Stimulated activated CD4-positive, alpha-beta T cell treated with anti-CD3 and anti-CD28 coated beads, Interleukin-4, amount 100 ng/mL, for 4 hours (primary cell): ENCODE measurements at places on chromosomes 16 and 17.
A peak's percentile ranks its signal among the peaks of the same experiment; 100 is the strongest.

GRCh38 chr17:77501101-77501566, 360.4 kb downstream of the SEC14L1 start:
- no peak for DNase-seq

DNA sequence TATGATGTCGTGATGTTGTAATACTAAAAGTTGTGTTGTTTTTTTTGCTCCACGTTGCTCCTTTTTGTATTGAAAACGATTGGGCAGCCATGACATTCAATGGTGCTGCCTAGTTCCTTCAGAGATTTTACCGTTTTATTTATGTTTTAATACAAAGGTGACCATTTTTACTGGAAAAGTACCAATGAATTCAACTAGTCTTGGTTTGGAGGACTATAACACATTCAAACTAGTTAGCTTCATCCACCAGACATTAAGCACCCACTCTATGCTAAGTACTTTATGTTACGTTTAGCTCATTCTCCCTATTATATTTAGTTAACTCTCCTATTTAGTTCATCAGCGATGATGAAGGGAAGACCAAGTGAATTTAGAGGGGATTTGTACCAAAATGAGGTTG, 116.6 kb upstream of the TBX2 start:
- DNase-seq, result no peak

GRCh38 chr17:45104029-45104428, 28.3 kb downstream of the PLCD3 start:
- DNase-seq, result no peak

- no peak for DNase-seq
Observed at GRCh38 chr17:30360086-30360808, 18.5 kb upstream of the CPD start.

- no peak for DNase-seq
Observed at GRCh38 chr16:70688246-70688742, 2.4 kb upstream of the MTSS2 start.

- DNase-seq, result peak; percentile 76
Observed at GRCh38 chr17:39769974-39770587, 32.3 kb downstream of the GRB7 start.

GRCh38 chr17:1047177-1047878, 50.4 kb downstream of the TIMM22 start:
- no peak for DNase-seq

GRCh38 chr16:85391175-85391707, 221.9 kb upstream of the GSE1 start:
- DNase-seq, result no peak

DNA sequence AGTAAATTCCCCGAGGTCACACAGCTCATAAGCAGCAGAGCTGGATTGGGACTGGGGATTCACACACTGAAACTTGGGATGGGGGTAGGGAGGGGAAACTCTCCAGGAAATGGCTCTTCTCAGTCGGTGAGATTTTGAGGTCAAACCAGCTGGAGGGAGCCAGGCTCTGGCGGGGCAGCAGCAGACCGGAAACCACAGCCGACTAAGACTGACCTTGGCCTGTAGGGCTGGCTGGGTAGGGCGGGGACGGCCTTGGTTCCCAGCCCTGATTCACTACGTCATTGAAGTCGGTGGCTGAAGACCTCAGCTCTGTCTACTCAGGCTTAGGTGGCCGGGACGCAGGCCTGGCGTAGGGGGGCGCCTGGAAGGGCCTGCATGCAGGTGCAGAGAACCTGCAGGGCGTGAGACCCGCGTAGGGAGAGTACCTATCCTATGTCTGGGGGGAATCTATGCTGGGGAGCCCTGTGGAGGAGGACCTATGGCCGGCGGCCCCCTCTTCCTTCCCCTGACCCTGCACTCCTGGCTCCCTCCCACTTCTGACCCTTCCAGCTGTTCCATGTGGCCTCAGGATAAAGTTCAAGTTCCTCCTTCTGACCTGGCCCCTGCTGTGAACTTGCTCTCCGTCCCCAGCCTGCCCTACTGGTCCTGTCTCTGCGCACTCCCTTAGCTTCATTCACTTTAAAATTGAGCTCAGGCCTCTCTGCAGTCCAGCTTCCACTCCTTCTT, 11.9 kb upstream of the SLC4A1 start:
- no peak for DNase-seq

DNA sequence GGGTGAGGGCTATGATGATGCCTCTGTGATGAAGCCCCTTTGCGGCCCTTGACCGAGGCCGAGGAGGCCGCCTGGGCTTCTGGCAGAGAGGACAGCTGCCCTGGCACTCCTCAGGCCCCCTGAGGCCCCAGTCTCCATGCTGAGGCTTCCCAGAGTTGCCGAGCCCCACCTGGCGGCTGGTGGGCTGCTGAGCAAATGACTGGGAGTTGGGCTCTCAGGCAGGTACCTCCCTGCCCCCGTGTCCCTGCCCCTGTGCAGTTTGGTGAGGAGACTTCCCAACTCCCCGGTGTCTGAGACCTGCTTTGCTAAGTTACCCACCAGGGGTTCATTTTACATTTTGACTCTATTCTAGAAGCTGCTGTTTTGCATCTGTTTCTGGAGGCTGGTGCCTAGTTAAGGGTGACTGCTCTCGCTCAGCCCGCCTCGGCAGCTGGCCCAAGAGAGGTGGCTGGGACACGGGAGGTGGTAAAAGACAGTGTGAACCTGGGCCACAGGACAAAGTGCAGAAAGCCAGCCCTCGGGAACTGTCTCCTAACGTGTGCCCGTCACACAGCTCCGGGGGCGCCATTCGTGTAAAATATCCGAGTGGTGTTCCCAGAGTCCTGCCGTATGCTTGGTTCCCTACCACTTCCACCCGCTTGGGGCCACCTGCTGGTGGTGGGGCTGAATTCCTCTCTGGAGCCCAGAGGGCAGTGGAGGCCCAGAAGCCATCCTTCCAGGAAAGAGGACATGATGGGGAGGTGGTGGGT, 134.5 kb downstream of the RAB11FIP4 start:
- DNase-seq, result no peak

GRCh38 chr17:83006515-83007455, 72.6 kb upstream of the METRNL start:
- no peak for DNase-seq

DNA sequence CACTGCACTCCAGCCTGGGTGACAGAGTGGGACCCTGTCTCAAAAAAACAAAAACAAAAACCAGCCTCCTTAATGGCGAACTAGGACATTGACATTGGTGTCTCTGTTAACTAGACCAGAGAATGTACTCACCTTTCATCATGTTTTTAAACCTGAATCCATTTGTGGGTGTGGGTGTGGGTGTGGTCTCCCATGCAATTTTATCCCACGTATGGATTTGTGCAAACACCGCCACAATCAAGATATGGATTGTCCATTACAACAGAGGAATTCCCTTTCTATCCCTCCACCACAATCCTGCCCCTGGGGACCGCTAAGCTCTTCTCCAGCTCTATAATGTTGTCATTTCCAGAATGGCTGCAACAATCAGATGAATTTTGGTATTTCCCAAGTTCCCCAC, 49.9 kb downstream of the DNAH17 start:
- DNase-seq, result no peak

- DNase-seq, result peak; percentile 28
Observed at GRCh38 chr16:75471723-75472633, 7.5 kb upstream of the TMEM170A start.

- DNase-seq, result no peak
Observed at GRCh38 chr17:22463110-22463850, 771.0 kb downstream of the KCNJ18 start.

DNA sequence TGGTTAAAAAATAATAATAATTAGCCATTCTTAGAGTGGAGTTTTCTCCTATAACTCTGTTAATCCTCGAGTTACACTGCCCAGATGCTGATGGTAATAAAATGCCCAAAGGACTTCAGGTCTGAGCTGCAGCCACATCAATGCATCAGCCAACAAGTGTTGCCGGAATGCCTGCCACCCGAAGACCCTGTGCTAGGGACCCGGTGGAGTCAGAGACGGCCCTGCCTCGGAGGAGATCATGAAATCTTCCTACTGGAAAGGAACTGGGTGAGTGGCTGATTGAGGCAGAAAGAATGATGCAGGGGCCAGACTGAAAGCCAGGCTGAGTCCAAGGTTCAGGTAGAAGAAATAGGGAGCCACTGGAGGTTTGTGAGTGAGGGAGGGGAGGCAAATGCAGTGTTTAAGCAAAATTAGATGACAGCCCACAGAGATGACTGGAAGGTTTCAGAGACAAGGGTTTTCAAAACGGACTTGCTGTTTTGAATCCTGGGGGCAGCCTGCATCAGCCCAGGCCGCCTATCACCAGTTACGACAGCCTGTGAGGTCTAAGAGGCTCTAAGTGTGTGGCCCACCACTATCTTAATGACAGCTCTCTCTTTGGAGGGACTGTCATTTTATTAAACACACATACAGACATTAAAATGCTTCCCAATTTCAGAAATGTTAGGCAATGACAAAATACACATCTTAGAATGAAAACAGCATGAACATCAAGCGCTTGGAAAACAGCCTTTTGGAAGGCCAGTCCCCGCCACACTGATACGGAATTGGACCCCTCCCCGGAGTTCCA, 100.0 kb downstream of the ZNF423 start:
- no peak for DNase-seq

- DNase-seq, result no peak
Observed at GRCh38 chr16:62692685-62693084, 656.4 kb upstream of the CDH8 start.

DNA sequence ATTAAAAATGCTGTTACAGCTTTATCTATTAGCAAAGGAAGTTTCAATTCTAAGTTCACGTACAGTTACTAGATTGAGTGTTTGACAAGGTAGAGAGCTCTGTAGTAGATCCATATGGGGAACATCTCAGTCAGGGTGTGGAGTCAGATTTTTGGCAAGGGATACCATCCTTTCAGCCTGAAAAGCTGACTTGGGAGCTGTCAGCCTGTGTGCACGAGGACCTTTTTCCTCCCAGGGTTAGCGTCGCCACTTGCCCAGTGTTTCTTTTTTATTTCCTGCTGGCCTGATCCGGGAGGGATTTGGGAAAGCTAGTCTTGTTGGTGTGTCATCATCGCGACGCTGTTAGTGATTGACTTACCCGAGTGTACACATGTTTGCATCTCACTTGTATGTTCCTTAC, 29.5 kb downstream of the WWOX start:
- DNase-seq, result no peak

DNA sequence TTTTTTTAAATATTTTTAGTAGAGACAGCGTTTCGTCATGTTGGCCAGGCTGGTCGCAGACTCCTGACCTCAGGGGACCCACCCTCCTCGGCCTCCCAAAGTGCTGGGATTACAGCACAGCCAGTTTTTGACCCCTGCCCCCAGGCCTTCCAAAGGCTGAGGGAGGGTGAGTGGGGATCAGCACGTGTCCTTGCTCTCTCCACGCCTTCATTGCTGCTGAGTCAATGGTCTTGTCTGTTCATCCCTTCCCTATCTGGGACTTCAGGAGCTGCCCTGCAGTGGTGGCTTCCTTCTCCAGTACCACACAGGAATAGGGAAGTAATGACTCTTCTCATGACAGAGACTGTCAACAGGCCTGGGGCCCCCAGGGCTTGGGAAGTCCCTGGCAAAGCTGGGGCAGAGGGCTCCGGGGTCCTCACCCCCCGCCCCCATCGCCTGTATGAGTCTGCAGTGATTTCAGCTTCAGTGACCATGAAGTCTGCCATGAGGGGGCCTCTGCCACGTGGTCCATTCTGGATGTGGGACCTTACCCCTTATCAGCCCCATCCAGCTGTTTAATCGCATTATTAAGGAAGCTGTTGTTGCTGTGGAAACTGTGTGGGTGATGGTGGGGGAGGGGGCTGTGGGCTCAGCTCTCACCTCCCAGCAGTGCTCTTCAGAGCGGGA, 6.1 kb downstream of the ABCC3 start:
- DNase-seq, result no peak

DNA sequence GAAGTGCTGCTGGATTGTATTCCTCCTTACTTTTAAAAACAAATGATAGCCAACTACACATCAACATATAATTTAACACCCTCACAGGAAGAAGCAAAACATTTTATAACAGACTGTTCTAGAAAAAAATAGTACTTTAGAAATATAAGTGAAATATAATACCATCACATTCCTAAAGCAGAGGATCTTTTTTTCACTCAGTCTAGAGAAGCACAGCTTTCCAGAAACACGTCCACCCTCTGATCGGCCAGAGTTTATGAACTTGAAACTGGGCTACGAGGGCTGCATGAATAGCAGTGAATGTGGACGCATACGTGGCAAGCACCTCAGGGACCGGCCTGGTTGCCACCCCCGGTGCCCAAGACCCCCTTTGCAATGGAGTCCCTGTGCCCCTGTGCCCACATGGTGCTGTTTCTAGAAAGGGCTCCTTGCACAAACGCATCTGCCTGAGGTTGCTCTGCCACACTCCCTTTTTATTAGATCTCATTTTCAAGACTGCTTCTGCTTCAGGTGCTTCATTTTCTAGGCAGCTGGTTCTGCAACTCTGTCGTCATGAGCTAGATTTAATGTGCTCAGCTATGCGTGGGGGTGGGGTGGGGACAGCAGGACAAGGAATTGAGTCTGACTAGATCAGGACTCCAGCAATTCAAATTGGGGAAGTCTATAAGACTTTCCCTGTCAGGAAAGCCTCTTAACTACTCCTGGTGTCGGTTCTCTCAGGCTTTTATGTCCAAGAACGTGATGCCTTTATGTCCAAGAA, 29.1 kb upstream of the ERN1 start:
- no peak for DNase-seq

DNA sequence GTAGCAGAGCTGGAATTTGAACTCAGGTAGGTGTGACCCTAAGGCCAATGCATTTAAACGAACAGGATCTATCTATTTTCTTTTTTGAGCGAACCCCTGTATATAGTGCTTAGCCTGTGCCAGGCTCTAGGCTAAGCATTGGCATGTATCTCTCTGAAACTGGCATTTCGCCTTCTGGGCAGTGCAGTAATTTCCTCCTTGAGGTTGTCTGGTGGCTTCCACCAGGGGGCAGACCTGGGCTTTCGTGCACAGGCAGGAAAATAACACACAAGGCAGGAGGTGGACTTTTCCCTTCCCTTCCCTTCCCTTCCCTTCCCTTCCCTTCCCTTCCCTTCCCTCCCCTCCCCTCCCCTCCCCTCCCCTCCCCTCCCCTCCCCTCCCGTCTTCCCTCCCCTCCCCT, 34.4 kb upstream of the PRKCB start:
- DNase-seq, result peak; percentile 64

- no peak for DNase-seq
Observed at GRCh38 chr16:62752854-62753253, 716.6 kb upstream of the CDH8 start.

- DNase-seq, result no peak
Observed at GRCh38 chr16:9053006-9053601, 38.3 kb upstream of the HAPSTR1 start.

DNA sequence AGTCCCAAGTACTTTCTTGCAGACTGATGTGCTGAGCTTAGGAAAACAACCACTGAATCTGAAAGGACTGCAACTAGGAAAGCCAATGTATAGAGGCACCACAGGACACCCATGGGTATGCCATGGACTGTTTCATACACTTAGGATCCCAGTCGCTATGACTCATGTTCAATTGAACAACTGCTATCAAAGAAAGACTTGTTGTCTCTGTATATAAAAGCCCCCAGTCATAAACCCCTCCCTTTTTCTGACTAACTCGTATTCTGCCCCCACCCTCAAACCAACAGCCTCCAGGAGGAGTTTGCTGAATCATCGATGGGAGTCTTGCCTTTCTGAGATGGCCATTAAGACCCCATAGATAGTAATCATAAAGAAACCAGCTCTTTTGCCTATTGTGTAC, 205.4 kb downstream of the ANKFN1 start:
- no peak for DNase-seq
